ENCODE measurements at places on chromosomes 1 and 21. TPM values are rescaled to one million over a fixed set of nuclear protein-coding genes. Genes with fewer than 3 reads are reported as not detected.
A peak's percentile ranks its signal among the peaks of the same experiment; 100 is the strongest.

DNA sequence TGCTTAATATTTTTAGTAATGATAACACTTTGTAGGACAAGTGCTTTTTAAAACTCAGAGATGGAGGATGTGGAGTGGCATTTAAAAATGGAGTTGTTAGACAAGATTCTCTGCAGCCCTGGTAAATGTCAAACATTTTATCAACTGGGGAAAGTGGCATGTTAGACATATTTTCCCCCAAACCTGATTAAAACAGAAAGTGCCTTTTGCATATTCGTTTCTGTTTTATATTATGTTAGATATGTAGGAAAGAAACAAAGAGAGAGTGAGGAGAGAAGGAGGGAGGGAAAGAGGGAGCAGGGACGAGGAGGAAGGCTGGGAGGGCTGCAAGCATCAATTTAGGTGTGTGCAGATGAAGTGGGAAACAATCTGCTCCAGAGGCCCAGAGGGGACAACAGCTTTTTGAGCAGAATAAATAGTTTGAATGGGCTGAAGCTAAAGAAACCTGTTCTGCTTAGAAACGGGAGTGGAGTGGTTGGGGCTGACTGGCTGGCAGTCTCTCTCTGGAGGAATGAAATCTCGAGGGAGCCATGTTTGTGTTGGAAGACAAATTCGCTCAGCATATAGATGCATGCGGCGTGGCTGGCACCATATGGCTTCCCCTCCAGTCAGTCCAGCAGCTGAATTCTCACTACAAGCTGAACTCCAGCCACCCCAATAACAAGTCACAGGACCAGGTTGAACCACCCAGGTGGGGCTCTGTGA is 502.2 kb downstream of the AJAP1 start:
- H3K27me3 ChIP-seq: no peaks in the 10 kb centered on the region
- DNase-seq: no peak
- no peak overlapping the region for H3K27ac ChIP-seq
- H3K36me3 ChIP-seq: no peaks in the 10 kb centered on the region

DNA sequence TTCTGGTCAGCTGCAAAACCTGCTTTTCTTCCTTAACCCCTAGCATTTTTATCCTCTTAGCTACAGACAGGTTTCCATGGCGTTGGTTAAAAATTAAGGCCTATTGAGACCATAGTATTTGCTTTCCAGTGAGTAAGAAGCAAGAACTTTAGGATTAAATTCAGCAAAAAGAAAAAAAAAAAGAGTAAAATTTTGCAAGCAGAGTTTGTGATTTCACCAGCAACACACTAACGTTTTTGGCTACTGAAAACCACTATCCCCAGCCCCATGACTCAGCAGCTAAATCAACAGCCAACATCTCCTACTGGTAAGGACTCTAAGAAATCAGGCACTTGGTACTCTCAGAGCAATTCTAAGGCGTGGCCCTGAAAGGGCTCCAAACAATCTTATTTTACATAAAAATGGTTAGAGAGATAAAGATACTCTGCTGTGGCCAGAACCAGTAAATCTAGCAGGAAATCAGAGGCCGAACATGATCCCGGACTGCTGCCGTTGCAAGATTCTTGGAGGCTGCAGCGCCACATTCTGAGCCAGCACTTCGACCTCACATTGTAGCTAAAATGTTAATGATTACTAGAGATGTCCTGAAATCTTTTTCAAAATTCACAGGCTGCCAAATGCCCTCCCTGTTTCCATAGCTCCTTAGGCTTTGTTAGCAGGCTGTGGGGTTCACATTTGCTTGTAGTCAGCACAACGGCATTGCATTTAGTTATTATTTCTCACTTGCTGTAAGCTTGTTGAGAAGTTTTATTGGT is 1.6 kb upstream of the ENO1 start:
- no peaks in the 10 kb centered on the region for H3K27me3 ChIP-seq
- no peaks in the 10 kb centered on the region for H3K36me3 ChIP-seq
- H3K4me3 ChIP-seq: no peak overlapping the region
- H3K27ac ChIP-seq: peak overlapping the region; percentile 97

DNA sequence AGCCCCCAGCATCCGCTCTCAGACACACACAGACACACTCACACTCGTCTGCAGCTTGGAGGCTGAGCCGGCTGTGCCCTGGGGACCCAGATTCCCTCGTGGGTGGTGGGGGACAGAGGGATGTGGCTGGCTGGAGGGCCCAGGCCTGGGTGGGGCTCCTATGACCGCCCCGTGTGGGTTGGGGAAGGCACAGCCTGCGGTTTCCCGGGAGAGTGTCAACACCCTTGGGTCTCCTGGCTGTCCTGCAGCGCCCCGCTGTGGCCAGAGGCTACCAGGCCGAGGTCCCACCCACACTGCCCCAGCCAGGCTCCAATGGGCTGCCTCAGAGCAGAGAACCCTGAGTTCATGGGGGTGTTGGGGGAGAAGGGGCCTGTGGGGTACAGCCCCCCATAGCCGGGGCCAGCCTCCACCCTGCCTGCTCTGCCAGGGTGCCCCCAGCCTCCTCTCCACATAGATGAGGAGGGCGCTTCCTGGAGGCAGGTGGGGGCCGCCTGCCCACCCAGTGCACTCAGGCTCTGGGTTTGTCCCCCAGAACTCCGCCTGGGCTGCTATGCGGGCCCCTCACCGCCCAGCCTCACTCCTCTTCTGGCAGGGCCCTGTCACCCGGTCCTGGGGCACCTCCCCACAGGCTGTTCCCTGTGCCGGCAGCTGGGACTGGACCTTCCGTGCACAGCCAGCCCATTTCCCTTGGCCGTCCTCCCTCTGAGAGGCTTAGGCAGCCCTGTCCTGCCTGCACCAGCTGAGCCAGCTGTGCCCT is at the start of gene TTC34:
TTC34 (minus strand) TSS at position 159 of the 757 bp plus-strand sequence. CDS start 866 bp downstream, outside the sequence.
- H3K27me3 ChIP-seq: peaks cover 84% of the 10 kb centered on the region
- H3K36me3 ChIP-seq: no peaks in the 10 kb centered on the region
- no peak within 1 kb of the TSS for H3K27ac ChIP-seq
- no peaks in the 10 kb centered on the region for H3K4me1 ChIP-seq

- no peaks in the 10 kb centered on the region for H3K27me3 ChIP-seq
- H3K4me3 ChIP-seq: peak overlapping the region; percentile 84
- no peaks in the 10 kb centered on the region for H3K4me1 ChIP-seq
- H3K36me3 ChIP-seq: no peaks in the 10 kb centered on the region
These were observed 4.0 kb upstream of the GBP2 start for GRCh38 chr1:89129911-89130310.

GRCh38 chr1:61109158-61109557 is 26.8 kb downstream of the NFIA start:
- no peaks in the 10 kb centered on the region for H3K36me3 ChIP-seq

GRCh38 chr1:1938613-1939295 is 19.7 kb upstream of the TMEM52 start:
- H3K27ac ChIP-seq: no peak overlapping the region
- H3K4me1 ChIP-seq: no peaks in the 10 kb centered on the region
- no peak overlapping the region for H3K4me3 ChIP-seq
- H3K27me3 ChIP-seq: peaks cover 35% of the 10 kb centered on the region

Gene GBP7
- not detected for total RNA-seq

GRCh38 chr1:184935920-184936798 is 38.1 kb downstream of the NIBAN1 start:
- no peaks in the 10 kb centered on the region for H3K36me3 ChIP-seq
- H3K4me1 ChIP-seq: no peaks in the 10 kb centered on the region
- H3K27me3 ChIP-seq: no peaks in the 10 kb centered on the region
- H3K4me3 ChIP-seq: no peak overlapping the region

DNA sequence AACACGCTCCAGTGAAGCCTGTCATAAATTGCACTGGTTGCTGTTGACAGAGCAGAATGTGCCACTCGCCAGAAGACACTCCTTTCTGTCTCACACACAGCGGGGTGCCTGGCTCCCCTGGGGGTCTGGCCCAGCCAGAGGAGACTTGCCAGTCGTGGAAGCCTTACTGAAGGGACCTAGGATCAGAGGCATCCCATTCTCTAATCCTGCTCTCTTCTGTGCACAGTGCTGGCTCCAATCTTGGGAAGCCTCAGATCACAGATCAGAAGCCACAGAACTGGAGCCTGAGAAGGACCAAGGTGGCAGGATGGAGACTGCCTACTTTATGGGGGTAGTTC is 1.4 kb downstream of the SLC9A1 start:
- no peak for DNase-seq
- H3K36me3 ChIP-seq: no peaks in the 10 kb centered on the region
- H3K4me3 ChIP-seq: peak overlapping the region; percentile 92
- H3K4me1 ChIP-seq: peaks cover 34% of the 10 kb centered on the region

GRCh38 chr1:112509005-112509659 is 367 bp downstream of the WNT2B start:
- H3K4me3 ChIP-seq: peak overlapping the region; percentile 65
- no peaks in the 10 kb centered on the region for H3K36me3 ChIP-seq
- no peak overlapping the region for H3K27ac ChIP-seq
- peaks cover 4% of the 10 kb centered on the region for H3K4me1 ChIP-seq

GRCh38 chr1:189868021-189868420 is 609.6 kb downstream of the BRINP3 start:
- H3K27ac ChIP-seq: no peak overlapping the region
- no peaks in the 10 kb centered on the region for H3K27me3 ChIP-seq
- no peak for DNase-seq
- no peaks in the 10 kb centered on the region for H3K36me3 ChIP-seq

GRCh38 chr1:39690794-39691382 is 345 bp downstream of the HPCAL4 start:
- peaks cover 4% of the 10 kb centered on the region for H3K27me3 ChIP-seq
- H3K4me3 ChIP-seq: peak overlapping the region; percentile 67
- no peak for DNase-seq
- no peak overlapping the region for H3K27ac ChIP-seq
- peaks cover 4% of the 10 kb centered on the region for H3K4me1 ChIP-seq

Gene CYP2J2
- 0.16 TPM for total RNA-seq

DNA sequence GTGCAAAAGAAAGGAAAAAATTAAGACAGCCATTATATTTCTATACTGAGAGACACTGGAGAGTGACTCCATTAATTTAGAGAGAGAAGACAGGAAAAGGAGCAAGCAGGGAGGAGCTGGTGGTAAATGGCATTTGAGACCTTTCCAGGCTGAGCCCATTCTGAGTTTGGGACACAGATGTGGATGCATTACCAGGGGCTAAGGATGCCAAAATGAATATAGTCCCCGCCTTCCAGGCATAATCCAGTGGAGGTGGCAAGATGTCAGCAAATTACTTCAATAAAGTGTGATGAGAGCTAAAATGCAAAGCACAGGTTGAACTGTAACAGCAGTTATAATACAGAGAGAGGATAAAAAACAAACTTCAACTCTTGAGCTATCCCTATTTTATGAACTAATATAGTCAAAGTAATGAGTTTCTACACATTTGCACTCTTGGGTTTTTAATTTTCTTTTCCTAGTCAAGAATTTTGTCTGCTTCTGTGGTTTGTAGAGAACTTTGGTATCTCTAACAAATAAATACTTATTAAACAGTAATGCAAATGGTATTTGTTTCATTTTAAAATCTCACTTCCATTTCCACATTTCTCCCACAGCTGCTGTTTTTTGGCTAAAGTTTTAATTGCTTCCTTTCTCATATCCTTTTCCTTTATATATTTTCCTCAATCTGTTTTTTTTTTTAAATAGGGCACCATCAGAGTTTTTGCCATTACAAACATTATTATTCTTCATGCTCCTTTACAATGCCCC is 228.2 kb upstream of the KCNK2 start:
- no peaks in the 10 kb centered on the region for H3K36me3 ChIP-seq
- no peaks in the 10 kb centered on the region for H3K27me3 ChIP-seq
- no peaks in the 10 kb centered on the region for H3K4me1 ChIP-seq
- DNase-seq: no peak

GRCh38 chr1:202056644-202057334 is 46.4 kb downstream of the ELF3 start:
- H3K27ac ChIP-seq: peak overlapping the region; percentile 82
- DNase-seq: peak; percentile 93
- no peaks in the 10 kb centered on the region for H3K4me1 ChIP-seq
- no peak overlapping the region for H3K4me3 ChIP-seq
- H3K27me3 ChIP-seq: no peaks in the 10 kb centered on the region

DNA sequence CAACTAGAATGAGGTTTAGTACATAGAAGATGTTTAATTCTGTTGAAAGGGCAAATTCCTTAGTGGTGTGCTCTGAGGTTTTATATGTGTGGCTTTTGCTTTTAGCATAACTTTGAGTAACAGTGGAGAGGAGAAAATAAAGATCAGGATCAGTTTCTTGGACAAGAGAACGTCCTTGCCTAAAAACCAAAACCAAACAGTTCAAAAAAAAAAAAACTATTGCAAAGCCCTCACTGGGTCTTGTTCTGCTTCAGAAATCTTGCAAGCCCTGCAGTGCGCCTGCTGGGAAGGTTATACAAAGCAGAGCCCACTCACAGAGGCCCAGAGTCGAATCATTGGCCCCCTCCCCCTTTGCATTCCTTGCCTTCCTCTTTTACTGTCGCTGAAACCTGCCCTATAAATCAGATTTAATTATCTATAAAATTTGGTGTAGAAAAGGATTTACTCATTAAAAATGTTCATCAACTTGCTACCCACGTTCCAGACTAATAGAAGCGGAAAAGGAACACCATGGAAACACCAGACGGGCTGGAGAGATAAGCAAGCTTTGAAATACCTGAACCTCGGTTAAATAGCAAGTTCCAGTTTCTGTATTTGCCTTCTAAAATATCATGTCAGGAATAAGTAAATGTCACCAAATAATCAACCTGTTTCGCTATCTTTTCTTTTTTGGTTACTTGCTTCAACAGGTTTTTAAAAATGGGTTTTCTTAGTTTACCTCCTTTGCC is 201.6 kb upstream of the PTBP2 start:
- no peak overlapping the region for H3K4me3 ChIP-seq
- H3K27me3 ChIP-seq: no peaks in the 10 kb centered on the region
- no peaks in the 10 kb centered on the region for H3K4me1 ChIP-seq

Gene SPRR2A
- total RNA-seq: not detected

DNA sequence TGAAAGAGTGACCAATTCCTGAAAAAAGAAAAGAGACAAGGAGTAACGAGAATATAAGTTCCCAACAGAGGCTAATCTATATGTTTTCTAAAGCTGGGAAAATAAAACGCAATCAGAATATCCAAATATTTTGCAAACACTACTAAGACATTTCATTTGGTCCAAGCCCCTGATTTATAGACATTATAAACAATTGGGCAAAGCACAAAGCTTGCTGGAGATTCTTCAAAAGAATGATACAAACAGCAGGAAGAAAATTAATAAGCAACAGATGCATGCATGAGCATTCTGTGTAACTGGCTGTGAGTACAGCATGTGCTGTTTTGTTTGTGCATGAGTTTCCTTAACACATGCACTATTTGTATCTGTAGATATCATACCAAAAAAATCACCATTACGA is 552.9 kb downstream of the LTN1 start:
- no peaks in the 10 kb centered on the region for H3K27me3 ChIP-seq
- H3K4me1 ChIP-seq: no peaks in the 10 kb centered on the region
- H3K4me3 ChIP-seq: no peak overlapping the region
- no peak for DNase-seq

Data from breast epithelium (tissue), 4 donors.